ENCODE measurements at places on chromosomes 3 and 15.

GRCh38 chr3:14430706-14431451 lies 28.5 kb downstream of the SLC6A6 start:
- DNase-seq: no peak

- no peak for DNase-seq
These were observed 138.7 kb downstream of the ZPLD1 start for GRCh38 chr3:102573483-102574028.

DNA sequence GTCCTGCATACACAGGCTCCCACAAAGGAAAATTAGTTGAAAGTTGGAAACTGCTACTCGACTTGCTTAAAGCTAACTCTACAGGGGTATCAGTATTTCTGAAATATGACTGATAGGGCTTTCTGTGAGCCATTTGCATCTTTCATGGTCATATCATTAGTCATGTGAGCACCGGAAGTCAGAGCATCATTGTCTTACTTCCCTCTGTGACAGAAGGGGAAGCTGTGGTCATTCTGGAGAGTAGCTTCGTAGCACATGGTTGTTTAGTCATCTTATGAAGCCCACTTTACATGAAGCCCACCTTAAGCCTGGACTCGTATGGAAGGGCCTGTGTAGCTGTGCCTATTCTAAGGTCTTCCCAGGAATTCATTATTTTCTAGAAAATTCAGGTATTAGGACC lies 69.0 kb downstream of the COL6A5 start:
- DNase-seq: no peak

DNA sequence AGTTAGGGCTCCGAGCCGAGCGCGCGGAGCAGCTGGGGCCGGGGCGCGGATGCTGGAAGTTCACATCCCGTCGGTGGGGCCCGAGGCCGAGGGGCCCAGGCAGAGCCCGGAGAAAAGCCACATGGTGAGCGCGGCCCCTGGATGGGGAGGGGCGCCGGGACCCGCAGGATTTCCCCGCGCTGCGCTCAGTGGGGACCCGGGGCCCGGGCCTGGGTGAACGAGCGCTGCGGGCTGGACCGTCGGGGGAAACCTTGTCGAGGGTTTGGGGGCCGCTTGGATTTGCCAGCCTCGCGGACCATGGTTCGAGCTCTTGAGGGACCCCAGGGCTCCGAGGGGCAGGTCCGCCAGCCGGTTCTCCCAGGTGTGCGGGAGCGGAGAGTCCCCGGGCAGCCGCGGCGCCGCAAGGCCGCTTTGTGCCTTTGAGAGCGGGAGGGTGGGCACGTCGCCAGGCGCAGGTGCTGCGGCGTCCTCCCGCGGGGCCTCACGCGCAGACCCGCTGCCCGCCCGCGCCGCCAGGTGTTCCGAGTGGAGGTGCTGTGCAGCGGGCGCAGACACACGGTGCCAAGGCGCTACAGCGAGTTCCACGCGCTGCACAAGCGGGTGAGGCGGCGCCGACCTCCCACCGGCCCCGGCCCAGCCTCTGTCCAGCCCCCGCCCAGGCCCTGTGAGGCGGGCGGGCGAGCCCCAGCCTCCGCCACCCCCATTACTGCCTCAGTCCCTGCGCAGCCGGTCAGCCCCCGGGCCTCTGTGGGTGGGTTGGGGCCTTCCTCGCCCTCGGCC lies at the start of gene SNX22:
TSS of gene SNX22 (plus strand) at position 5 of the 780 bp plus-strand sequence. CDS start at position 50, 45 bp downstream.
- peak; percentile 45 for DNase-seq

DNA sequence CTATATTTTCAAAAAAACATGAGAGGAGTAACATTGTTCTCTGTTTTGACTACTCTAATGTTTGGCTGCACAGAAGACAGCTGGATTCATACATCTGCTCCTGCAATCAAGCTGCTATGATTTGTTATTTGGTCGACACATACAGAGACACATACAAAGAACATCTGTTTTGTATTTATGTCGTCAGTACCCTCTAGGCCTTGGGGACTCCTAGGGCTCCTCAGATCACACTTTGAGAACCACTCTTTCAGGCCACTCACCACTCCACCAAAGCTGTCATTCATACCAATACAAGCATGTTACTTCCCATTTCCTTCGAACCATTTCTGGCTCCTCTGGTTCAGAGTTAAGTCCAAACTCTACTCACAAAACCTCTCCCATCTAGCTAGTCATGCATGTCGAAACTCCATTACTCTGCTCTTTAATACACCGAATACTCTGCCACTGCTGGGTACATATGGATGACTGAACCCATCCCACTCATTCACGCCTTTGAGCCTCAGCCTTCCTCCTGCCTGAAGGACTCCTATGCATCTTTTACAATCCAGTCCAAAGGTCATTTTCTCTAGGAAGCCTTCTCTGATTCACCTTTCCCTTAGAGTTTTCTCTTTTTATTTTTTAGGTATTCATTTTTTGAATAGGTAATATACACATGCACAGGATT lies 102.9 kb upstream of the ARHGEF3 start:
- no peak for DNase-seq

DNA sequence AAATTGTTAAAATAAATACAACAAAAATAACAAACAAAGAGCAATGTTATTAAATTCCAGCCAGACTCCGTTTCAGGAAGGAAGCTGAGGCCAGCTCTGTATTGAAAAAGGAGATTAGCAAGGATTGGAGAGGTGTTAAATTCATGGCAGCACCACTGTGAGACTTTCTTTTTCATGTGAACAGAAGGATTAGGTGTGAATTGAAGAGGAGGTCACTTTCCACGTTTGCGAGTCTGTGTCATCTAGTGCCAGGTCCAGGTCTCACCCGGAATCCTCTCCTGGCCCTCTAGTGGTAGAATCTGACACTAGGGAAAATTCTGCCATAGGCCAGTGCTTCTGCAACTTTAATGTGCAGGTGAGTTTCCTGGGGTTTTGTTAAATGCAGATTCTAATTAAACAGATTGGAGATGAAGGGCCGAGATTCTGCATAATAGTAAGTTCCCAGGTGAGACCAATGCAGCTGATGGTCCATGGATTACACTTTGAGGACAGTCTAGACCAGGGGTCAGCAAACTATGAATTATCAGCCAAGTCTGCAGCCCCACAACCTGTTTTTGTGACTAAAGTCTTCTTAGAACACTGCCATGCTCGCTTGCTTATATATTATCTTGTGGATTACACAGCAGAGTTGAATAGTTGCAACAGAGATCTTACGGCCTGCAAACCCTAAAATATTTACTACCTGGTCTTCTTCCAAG lies 9.2 kb upstream of the SLC6A1 start:
- DNase-seq: peak; percentile 13

- no peak for DNase-seq
These were observed 194.7 kb downstream of the SV2B start for GRCh38 chr15:91294795-91295194.

DNA sequence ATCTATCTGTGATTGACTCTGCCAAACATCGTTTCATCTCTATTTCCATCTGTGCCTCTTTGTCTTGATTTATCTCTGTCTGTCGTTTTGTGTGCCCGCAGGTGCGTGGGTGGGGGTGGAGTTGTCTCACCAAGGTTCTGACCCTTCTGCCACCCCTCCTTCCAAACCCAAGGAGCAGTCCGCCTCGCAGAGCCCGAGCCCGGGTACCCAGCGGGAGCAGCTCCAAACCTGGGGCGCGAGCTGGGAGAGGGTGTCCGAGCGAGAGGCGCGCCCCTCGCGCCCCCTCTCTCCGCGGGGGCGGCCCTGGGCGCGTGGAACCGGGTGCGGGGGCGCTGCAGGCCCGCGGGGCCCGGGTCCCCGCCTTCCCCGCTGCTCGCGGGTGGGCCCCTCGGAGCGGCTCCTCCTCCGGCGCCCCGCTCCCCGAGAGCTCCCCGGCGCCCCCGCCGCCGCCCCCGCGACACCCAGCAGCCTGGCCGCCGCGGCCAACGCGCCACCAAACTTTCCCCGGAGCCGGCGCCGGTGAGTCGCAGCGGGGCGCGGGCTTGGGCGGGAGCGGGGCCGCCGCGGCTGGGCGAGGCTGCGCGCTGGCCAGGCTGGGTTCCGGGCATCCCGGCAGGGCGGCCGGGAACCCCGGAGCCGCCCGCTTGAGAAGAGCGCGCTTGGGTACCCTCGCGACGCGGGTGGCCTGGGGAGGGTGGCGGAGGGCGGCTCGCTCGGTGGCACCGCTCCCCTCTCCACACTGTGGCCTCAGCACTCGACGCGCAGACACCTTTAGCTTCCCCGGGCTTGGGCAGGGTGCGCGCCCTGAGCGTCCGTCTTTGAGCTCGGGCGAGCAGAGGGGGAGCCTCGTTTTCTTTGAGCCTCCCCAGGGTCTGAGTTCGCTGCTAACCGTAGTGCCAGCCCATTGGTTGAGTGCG lies at the start of gene HRH1:
TSS of gene HRH1 (plus strand) at position 458 of the 917 bp plus-strand sequence. CDS start 104,545 bp downstream, outside the sequence.
- no peak for DNase-seq

DNA sequence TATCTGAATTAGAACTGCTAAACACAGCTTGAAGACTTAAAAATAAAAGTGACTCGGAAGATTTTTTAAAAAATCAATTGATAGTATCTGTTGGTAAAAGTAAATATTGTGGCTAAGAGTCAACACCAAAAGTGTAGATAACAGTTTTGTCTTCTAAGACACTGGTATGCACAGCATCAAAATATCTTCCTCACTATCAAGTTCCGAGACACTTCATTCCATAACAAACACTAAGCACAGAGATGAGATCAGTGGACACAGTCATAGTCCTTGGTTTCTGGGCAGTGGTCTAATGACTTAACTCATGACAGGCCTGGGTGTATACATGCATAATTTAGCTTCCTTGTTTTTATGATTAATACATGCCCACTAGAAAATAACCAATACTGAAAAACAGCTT lies 63.2 kb downstream of the PXYLP1 start:
- DNase-seq: no peak

DNA sequence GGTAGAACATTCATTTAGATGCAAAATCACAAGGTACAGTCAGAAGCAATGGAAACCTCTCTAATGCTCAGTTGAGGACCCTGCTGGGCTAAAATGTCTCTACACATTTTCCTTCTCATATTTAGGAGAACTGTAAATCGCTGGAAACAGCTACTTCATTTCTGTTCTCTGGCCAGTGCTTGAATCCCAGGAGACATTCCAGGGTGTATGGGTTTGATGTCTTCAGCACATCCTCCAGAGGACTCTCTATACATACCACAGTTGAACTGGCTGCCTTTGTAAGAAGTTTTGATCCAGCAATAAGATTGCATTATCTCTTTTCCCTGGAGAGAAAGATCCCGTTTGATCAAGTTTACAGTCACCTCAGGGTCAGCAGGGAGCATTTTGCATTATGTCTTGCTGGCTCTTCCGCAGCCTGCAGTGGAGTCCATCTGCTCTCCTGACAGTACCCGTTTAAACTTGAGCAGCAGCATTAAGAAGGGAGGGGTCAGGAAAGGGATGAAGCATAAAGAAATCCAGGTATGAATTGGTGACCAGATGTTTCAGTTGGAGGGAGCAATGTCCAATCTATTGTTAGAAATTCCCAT lies 676.0 kb downstream of the EPHA3 start:
- DNase-seq: no peak

DNA sequence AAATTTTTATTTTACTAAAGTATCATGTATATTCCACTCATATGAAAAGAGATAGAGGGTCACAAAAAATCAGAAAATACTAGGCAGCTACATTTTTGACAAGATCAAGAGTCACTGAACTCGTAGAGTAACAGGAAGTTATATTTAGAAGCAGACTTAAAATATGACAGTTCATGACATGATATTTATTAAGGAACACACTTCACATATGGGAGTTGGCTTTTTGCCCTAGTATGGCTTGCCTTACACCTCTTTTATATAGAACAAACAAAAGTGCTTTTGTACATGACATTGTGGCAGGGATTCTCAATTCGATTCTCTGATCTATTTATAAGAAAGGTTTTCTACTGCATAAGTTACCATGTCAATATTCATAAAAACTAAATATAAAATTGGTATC lies 80.1 kb upstream of the GBE1 start:
- no peak for DNase-seq

- DNase-seq: no peak
These were observed 76.9 kb downstream of the OCA2 start for GRCh38 chr15:28022181-28022580.

DNA sequence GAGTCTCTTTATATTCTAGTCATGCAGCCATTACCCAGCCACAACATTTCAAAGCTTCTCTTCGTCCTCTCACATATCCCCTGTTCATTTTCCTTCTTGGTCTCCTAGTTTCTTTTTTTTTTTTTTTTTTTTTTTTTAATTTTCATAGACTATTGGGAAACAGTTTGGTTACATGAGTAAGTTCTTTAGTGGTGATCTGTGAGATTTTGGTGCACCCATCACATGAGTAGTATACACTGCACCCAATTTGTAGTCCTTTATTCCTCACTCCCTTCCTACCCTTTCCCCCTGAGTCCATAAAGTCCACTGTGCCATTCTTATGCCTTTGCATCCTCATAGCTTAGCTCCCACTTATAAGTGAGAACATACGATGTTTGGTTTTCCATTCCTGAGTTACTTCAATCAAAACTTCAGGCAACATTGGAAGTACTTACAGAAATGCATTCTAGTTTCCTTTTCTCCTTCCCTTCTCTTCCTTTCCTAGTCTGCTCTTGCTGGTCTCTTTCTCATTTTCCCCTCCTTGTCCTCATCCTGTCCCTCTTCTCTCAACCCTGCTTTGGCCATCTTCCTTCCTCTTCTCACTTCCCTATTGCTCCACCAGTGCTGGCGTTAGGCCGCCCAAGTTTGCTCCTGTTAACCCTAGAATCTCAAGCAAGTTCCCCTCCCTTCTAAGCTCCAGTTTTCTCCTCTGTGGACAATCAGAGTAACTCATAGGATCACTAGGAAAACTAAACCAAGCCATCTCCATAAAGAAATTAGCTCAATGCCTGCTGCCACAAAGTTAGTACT lies 4.8 kb downstream of the ATP8B4 start:
- no peak for DNase-seq

DNA sequence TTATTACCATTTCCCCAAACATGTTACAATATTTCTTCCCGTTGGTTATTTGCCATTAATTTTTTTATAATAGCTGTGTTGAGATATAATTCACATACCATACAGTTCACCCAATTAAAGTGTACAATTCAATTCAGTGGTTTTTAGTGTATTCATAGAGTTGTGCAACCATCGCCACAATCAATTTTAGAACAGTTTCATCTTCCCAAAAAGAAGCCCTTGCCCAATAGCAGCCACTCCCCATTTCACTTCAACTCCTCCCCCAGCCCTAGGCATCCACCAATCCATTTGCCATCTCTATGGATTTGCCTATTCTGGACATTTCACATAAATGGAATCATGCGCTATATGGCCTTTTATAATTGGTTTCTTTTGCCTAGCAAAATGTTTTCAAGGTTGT lies 225.1 kb downstream of the EPHB1 start:
- no peak for DNase-seq

- DNase-seq: no peak
These were observed 23.7 kb upstream of the RPN1 start for GRCh38 chr3:128674161-128674784.

GRCh38 chr15:80379693-80380092 lies 24.5 kb upstream of the ARNT2 start:
- no peak for DNase-seq

DNA sequence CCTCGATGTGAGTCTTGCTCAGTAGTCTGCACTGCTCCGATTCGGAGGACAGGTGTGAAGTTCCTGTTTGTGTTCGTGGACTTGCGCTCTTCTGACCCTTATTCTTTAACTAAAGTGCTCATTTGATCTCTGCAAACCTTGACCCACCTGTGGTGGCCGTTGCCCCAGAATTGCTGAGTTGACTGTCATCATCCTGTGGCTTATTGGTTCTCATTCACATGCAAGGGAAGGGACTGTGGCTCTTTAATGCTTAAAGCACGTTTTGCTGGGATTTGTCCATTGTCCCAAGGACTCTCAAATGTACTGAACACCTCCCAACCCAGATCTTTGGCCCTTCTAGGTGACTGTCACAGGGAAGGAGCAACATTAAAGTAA lies 13.4 kb downstream of the SYNM start:
- no peak for DNase-seq

GRCh38 chr3:10502185-10502880 lies 3.1 kb downstream of the ATP2B2 start:
- DNase-seq: no peak

- DNase-seq: no peak
These were observed 14.4 kb upstream of the TM4SF4 start for GRCh38 chr3:149460117-149460516.

Data from CD4-positive, alpha-beta T cell treated with Interleukin-17A for 4 hours (primary cell).